ENCODE measurements at places on chromosomes 5 and 9. TPM values are rescaled to one million over a fixed set of nuclear protein-coding genes. Genes with fewer than 3 reads are reported as not detected.
A peak's percentile ranks its signal among the peaks of the same experiment; 100 is the strongest.

DNA sequence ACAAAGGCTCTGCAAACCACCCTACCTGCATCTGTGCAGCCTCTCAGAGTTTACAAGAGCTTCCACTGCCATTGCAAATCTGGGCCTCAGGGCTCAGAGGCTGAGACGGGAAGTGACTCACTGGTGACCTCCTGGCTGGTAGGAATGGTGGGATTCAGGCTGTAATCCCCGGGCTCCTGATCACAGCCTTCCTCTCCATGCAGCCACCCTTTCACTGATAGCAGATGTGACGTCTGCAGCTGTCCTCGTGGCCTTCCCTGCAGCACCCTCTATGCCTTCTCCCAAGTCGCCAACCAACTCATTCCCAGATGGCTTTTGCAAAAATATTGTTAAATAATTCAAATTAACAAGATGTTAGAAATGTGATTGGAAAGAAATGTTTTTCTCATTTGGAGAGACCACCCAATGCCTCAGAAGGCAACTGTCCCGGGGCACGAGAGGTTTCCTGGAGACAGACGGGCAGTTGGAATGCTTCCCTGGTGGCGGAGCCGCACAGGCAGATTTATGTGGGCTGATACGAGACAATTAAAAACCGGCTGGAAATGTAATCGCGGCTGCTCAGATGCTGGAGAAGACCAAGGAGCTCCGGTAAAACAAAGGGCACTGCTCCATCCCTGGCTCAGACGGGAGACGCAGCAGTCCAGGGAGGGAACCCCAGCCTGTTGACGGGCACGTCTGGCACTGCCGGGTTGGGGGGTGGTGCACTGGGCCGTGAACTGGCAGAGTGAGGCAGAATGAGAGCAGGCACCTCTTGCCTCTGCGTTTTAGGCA lies 34.4 kb upstream of the SLC25A51 start:
- no peaks in the 10 kb centered on the region for H3K4me1 ChIP-seq
- H3K36me3 ChIP-seq, result no peaks in the 10 kb centered on the region
- no peak overlapping the region for H3K4me3 ChIP-seq
- no peaks in the 10 kb centered on the region for H3K27me3 ChIP-seq

The NIM1K gene
- total RNA-seq, result 0.07 TPM

DNA sequence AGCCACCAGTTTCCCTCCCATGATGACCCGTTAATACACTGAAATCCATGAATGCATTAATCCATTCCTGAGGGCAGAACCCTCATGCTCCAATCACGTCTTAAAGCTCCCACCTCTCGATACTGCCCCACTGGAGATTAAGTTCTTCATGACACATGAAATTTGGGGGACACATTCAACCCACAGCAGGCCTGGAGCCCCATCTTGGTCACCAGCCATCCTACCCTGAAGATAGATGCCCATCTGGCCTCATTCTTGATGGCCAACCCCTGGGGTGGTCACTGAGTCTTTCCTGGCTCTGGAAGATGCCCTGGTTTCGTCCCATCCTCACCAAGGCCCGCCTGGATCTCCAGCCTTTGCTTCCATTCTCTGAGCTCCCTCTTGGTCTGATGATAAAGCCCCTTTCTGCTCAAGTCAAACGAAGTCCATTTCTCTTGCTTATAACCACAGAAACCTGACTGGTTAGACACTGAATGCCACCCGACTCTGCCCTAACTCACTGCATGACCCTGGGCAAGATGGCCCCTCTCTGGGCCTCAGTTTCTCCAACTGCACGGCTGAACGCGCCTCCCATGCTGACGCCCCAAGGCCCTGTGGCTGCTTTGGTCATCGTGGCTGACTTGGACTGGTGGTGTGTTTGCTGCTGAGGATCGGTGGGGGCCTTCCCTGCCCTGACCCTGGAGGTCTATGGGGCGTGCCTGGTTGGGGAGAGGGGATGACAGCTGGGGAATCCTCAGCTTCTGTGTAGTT lies 138.4 kb upstream of the IER5L start:
- H3K27ac ChIP-seq, result no peak overlapping the region
- H3K4me3 ChIP-seq, result no peak overlapping the region
- DNase-seq, result no peak
- H3K36me3 ChIP-seq, result no peaks in the 10 kb centered on the region
- H3K4me1 ChIP-seq, result no peaks in the 10 kb centered on the region
- no peaks in the 10 kb centered on the region for H3K27me3 ChIP-seq

DNA sequence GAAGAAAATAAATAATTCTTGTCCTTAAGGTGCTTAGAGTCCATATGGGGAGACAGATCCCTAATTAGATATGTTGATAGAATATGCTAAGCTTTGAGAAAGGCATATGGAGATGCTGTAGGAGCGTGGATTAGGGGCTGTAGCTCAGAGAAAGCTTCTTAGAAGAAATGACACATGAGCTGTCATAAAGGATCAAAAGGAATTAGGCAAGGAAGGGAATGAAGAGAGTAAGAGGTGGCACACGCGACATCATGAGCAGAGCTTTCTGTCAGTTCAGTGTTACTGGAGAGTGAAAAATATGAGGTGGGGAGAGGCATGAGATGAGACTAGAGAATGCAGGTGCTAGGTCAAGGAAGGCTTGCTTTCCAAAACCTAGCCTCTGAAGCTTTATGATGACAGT lies 118.6 kb downstream of the KIAA0825 start:
- no peak for DNase-seq
- no peak overlapping the region for H3K4me3 ChIP-seq
- no peaks in the 10 kb centered on the region for H3K27me3 ChIP-seq
- H3K27ac ChIP-seq, result no peak overlapping the region
- no peaks in the 10 kb centered on the region for H3K36me3 ChIP-seq
- H3K4me1 ChIP-seq, result no peaks in the 10 kb centered on the region

- peaks cover 5% of the 10 kb centered on the region for H3K36me3 ChIP-seq
- no peak overlapping the region for H3K4me3 ChIP-seq
- no peak for DNase-seq
- no peaks in the 10 kb centered on the region for H3K4me1 ChIP-seq
- H3K27ac ChIP-seq, result no peak overlapping the region
Observed at GRCh38 chr5:32202394-32202793, 28.3 kb upstream of the GOLPH3 start.

DNA sequence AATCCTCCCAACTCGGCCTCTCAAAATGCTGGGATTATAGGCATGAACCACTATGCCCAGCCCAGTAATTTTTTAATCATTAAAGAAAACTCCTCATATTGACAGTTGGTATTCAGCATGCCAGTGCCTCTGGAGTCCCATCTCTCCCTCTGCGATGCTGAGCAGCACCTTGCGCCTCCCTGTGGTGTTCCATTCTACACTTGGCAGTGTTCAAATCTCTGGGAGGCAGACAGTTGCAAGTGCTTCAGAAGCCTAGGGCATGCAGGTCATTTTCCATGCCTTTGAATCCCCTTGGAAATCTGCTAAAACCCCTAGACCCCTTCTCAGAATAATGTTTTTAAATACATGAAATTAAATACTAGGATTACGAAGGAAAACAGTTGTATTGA lies 41.3 kb downstream of the GARNL3 start:
- H3K36me3 ChIP-seq, result no peaks in the 10 kb centered on the region
- H3K27ac ChIP-seq, result no peak overlapping the region
- no peaks in the 10 kb centered on the region for H3K27me3 ChIP-seq
- DNase-seq, result peak; percentile 43
- no peaks in the 10 kb centered on the region for H3K4me1 ChIP-seq

The RPP25L gene
- 16.4 TPM for total RNA-seq

- no peaks in the 10 kb centered on the region for H3K4me1 ChIP-seq
- no peak for DNase-seq
- H3K27ac ChIP-seq, result no peak overlapping the region
Observed at GRCh38 chr9:131299346-131299960, 9.9 kb downstream of the PLPP7 start.

The SPATA31A3 gene
- total RNA-seq, result 0.35 TPM

DNA sequence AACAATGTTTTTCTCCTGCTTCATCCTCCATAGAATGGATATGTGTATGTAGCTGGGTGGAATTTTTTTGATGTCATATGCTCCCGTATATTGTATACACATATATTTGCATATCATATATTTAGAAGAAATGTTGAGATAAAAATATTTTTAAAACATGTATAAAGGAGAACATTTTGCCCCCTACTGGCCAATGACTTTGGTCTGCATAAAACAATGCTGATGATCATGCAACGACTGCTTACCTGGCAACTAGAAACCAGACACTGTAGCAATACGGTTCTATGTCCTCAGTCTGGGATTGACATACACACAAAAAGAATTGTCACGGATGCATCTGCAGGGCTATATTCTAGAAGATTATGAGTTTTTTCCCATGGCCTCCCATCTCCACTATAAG lies 503.6 kb downstream of the ELAVL2 start:
- no peak for DNase-seq
- H3K27me3 ChIP-seq, result no peaks in the 10 kb centered on the region
- no peaks in the 10 kb centered on the region for H3K4me1 ChIP-seq
- no peak overlapping the region for H3K4me3 ChIP-seq
- no peak overlapping the region for H3K27ac ChIP-seq
- H3K36me3 ChIP-seq, result no peaks in the 10 kb centered on the region

DNA sequence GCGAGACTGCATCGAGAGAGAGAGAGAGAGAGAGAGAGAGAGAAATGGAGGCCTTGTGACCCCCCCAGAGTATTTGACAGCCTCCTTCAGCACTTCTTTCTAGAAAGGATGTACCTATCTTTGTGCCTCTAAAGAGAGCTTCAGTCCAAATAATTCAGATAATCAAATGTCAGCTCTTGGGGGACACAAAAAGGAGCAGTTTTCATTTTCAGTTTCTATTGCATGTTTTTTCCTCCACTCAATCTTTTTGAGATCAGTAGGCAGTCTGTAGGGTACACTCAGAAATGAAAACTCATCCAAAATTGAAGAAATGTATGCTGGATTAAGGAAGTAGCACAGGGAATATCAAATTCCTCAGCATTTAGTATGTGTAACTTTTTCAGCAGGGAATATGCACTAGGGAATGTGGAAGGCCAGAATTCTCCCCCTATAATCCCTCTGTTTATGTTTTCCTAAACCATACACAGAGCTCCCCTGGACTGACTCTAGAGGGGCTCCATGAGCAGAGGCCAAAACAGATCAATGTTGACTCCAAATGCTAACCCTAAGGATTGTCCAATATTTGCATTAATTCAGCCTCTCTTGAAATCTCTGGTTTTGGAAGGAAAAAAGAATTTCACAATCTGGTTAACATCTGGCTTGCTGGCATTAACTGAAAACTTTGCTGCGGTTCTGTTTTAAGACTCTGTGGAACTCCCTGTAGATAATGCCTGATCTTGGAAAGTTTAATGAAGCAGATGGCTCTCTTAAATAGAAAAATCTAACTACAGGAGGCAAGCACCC lies 250.1 kb downstream of the CEMIP2 start:
- H3K4me1 ChIP-seq, result peaks cover 4% of the 10 kb centered on the region
- no peak overlapping the region for H3K4me3 ChIP-seq
- no peaks in the 10 kb centered on the region for H3K36me3 ChIP-seq

The FBXO10 gene
- 16.8 TPM for total RNA-seq

DNA sequence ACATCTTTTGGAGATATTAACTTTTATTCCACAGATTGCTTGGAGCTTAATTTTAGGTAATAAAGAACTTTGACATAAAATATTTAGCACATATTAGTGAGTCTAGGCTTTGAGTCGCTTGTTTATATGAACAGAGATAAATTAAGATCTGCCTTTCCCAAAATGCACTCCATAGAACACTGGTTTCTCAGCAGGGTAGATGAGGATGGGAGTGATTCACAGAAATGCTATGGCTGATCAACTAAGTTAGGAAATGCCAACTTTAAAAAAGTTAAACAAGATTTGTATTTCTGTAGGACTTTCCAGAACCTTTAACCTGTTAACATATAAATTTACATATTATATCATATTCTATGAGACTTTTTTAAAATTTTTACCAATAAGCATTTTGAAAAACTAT lies 65.2 kb downstream of the STARD4 start:
- no peak overlapping the region for H3K27ac ChIP-seq
- no peak overlapping the region for H3K4me3 ChIP-seq
- DNase-seq, result no peak
- no peaks in the 10 kb centered on the region for H3K36me3 ChIP-seq

DNA sequence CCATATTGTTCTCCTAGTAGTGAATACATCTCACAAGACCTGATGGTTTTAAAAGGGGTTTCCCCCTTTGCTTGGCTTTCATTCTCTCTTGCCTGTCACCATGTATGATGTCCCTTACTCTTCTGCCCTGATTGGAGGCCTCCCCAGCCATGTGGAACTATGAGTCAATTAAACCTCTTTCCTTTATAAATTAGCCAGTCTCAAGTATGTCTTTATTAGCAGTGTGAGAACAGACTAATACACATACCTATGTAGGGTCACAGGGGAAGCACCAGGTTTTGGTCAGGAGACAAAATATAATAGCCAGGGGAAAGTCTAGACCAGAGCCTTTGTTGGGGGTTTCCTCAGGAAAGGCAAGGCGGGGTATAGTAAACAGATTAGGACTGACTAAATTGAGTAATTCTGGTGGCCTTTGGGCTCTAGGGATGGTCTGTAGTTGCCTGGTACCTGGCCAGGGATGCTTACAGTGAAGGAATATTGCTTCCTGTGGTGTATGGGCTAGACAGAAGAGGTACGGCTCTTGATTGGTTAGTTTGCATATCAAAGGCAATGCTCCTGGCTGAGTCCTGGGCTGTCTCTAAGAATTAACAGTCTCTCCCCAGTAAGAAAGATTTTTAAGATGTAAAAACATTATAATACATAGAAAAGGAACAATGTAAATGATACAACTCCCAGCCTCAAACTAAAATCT lies 254.5 kb downstream of the ELAVL2 start:
- peaks cover 5% of the 10 kb centered on the region for H3K4me1 ChIP-seq
- no peaks in the 10 kb centered on the region for H3K36me3 ChIP-seq
- DNase-seq, result no peak
- H3K27ac ChIP-seq, result no peak overlapping the region
- no peaks in the 10 kb centered on the region for H3K27me3 ChIP-seq

GRCh38 chr9:81312346-81312745 lies 377.0 kb downstream of the TLE1 start:
- H3K27ac ChIP-seq, result no peak overlapping the region
- no peaks in the 10 kb centered on the region for H3K4me1 ChIP-seq
- DNase-seq, result no peak
- H3K36me3 ChIP-seq, result peaks cover 23% of the 10 kb centered on the region
- H3K27me3 ChIP-seq, result no peaks in the 10 kb centered on the region

The STC2 gene
- total RNA-seq, result 77.7 TPM

- no peak for DNase-seq
- H3K27ac ChIP-seq, result no peak overlapping the region
- H3K4me1 ChIP-seq, result no peaks in the 10 kb centered on the region
Observed at GRCh38 chr5:10660135-10660534, 96.3 kb downstream of the ANKRD33B start.

DNA sequence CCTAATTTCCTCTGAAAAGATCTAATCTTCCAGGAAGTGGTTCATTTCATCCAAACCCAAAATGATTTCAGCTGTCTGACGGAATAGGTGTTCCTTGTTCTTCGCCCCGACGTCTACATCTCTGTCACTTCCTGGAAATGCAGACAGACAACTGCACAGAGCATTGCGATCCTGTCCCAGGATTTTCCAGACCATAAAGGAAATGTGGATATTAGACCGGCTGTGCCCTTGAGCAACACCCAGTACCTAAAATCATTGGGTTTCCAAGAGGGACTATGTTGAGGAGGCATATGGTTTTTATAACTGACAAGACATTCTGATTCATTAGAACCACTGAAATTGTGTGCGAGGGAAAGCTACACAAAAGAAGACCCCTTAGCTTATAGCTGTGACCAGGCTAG lies 74.2 kb downstream of the MSX2 start:
- no peaks in the 10 kb centered on the region for H3K27me3 ChIP-seq
- no peak overlapping the region for H3K4me3 ChIP-seq
- DNase-seq, result no peak
- H3K36me3 ChIP-seq, result no peaks in the 10 kb centered on the region
- H3K4me1 ChIP-seq, result no peaks in the 10 kb centered on the region
- H3K27ac ChIP-seq, result no peak overlapping the region

GRCh38 chr9:123960366-123960765 lies 30.4 kb upstream of the DENND1A start:
- H3K4me1 ChIP-seq, result no peaks in the 10 kb centered on the region
- H3K27ac ChIP-seq, result no peak overlapping the region
- no peak overlapping the region for H3K4me3 ChIP-seq
- DNase-seq, result no peak
- H3K27me3 ChIP-seq, result no peaks in the 10 kb centered on the region
- H3K36me3 ChIP-seq, result no peaks in the 10 kb centered on the region

Data from H9 (cell line).